ENCODE measurements at places on chromosomes 13 and 19.
A peak's percentile ranks its signal among the peaks of the same experiment; 100 is the strongest.

- no peak for DNase-seq
These were observed 63.0 kb downstream of the ZNF208 start for GRCh38 chr19:21947775-21948174.

DNA sequence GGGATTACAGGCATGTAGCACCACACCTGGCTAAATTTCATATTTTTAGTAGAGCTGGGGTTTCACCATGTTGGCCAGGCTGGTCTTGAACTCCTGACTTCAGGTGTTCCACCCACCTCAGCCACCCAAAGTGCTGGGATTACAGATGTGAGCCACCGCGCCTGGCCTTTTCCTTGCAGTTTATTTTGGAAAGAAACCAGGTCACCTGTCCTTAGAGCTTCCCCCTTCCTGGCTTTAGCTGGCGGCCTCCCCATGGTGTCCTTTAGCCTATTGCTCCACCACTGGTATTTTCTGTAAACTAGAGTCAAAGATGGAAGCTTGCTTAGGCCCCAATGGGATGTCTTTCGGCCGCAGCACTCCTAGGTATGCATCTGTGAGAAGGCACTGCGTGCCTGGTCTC is 91.2 kb downstream of the DPF1 start:
- DNase-seq, result no peak

DNA sequence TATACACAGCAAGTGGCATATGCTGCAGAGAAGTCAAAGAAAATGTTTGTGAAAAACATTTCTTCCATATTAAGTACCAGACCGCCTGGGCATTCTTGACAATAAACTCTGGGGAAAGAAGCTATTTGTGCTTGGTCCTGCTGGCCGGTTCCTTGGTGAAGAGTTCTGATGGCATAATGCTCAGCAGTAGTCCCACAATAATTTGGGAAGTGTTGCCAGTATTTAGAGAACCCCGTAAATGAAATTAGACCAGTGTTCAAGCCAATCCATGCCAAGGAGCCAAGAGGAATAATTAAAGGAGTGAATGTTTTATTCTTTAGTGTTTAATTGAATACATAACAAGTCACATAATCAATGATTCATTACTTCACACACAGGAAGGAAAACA is 6.3 kb downstream of the KCTD12 start:
- DNase-seq, result no peak

- DNase-seq, result no peak
These were observed 27.8 kb downstream of the MBNL2 start for GRCh38 chr13:97249796-97250495.

GRCh38 chr19:31277516-31277915 is 71.7 kb downstream of the TSHZ3 start:
- no peak for DNase-seq

DNA sequence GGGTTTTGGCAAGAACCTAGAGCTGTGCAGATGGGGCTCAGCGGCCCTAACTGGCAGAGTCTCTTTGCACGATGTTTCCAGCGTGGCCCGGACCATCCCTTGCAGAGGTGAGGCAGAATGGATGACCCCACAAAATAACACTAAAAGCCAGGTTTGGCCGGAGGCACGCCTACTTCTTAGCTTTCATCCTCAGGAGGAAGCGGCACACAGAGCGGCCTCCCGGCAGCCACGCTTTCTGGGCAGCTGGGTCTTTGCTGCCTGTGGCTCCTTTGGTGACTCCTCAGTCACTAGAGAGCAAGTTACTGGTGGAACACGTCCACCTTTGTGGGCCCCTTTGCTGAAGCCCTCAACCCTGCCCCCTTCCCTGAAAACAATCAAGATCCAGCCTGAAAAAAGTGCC is 25.2 kb downstream of the TEX29 start:
- no peak for DNase-seq

DNA sequence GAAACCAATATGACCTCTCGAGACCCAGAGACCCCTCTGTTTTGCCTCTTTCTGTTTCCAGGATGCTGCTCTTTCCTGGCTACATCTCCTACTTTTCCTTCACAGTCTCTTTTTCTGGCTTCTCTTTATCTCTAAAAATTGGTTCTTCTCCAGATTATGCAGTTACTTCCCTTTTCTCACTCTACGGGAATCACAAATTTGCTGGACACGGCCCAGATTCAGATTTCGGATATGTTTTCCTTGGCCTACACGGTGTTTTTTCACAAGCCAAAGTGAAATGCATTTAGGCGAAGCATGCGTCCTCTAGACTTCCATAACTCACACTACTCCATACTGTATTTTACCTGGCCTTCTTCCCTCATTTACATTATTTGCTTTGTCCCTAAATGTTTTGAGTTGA is 214.7 kb upstream of the MIR17HG start:
- DNase-seq, result no peak

DNA sequence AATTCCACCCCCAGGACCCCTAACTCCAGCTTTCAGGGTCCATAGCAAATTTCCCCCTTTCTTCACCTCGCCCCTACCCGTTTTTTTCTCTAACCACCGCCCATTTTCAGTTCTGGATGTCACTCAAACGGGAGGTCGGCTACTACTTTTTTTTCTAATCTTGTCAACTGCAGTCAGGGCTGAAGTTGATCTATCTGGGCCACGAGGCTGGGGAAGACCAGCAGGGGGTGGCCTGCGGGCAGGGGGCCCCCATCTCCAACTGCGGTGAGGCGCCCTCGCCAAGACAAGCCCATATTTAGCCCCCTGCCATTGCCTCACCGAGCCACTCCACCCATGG is 748 bp downstream of the LHFPL6 start:
- DNase-seq, result no peak

DNA sequence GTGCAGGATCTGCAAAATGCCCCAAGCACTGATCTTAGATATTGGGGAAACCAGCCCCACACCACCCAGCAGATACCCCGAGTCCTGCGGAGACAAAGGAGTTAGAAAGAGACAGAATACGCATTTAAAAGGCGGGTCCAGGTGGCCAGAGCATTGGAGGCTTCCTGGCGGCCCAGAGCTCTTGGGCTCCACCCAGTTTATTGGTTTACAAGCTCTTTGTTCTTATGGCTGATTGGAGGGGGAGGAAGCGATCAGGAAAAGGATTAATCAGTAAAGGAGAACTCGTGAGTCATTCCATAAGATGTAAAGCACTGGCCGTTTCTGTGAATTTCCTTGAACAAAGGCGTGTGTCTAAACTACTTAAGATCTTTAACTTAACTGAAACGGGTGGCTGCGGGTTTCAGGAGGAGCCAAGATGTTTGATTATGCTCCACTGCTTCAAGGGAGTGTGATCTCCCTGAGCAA is 926 bp downstream of the ZNF587 start:
- no peak for DNase-seq

GRCh38 chr13:73000027-73000674 is 58.7 kb upstream of the KLF5 start:
- DNase-seq, result peak; percentile 37

GRCh38 chr19:48560095-48560530 is 8.1 kb downstream of the SULT2B1 start:
- no peak for DNase-seq

- DNase-seq, result no peak
These were observed at the start of gene CNN1 for GRCh38 chr19:11538232-11539036. CNN1 (plus strand) TSS chr19:11538851; CDS start chr19:11538928, 77 bp downstream.

GRCh38 chr19:33110137-33110910 is 21.6 kb upstream of the WDR88 start:
- no peak for DNase-seq

- DNase-seq, result no peak
These were observed 148.1 kb downstream of the USP12 start for GRCh38 chr13:27023385-27024073.

GRCh38 chr19:47247308-47247990 is 8.9 kb upstream of the CCDC9 start:
- no peak for DNase-seq

DNA sequence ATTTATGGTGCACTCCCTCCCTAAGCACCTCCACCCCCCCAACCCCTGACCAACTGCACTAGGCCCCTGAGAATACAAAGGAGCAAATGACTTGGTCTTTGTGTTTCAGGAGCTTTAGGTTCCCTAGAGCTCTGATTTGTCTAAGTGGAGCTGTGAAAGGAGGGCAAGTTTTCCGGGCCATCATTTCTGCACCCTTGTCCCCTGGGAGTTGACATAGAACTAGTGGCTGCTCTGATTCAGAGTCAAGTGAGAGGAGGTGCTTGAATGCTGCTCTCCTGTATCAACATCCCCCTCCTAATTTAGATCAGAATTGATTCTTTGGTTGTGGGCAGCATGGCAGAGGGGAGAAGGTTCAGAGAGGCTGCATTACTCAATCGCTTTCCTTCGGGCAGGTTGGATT is 391.6 kb downstream of the KCNRG start:
- DNase-seq, result no peak

DNA sequence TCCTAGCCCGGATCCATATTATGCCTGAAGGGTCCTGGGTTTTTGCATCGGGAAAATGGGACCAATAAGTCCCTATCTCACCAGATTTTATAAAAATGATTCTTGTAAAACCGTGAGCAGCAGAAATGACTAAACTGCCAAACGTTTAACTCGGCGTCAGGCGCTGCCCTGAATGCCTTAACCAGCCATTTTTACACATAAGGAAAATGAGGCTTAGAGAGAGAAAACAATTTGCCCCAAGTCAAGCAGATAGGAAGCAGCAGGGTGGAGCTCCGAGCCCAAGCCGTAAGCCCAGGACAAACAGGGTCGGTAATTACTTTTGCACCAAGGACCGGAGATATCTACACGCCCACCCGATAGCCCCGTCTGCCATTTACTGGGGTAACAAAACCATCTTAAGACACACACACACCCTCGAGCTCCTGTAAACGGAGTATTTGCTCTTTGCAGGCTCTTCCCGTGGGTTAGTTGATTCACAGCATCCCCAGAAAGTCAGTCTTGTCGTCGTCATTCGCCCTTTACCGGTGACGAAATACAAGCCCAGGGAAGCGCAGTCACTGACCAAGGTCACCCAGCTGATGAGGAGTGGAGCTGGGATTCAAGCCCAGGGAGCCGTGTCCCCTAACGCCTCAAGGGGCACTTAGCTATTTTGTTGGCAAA is 16.0 kb upstream of the MRI1 start:
- no peak for DNase-seq

DNA sequence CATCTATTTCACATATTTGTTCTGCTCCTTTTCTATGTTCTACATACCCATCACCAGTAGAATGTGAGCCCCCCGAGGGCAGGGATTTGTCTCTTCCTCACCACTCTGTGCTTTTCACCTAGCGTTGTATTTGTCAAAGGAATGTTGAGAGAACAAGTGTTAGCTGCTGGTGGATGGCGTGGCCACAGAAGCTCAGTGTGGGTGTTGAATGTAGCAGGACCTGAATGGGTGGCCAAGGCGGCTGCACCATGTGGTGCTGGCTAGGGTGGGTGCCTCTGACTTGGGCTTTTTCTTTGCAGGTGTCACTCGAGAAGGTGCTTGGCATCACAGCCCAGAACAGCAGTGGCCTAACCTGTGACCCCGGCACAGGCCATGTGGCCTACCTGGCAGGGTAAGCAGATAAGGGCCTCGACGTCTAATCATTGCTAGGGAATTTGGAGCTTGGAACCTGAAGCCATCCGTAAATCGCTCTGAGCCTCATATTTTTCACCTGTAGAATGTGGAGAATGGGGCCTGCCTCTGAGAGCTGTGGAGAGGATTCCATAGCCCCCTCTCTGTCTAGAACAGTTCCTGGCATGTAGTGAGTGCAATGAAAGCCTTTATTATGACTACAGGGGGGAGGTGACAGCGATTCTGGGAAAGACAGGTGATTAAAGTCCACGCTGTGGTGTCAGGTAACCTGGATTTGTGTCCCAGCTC is 3.9 kb downstream of the WDR62 start:
- DNase-seq, result no peak

DNA sequence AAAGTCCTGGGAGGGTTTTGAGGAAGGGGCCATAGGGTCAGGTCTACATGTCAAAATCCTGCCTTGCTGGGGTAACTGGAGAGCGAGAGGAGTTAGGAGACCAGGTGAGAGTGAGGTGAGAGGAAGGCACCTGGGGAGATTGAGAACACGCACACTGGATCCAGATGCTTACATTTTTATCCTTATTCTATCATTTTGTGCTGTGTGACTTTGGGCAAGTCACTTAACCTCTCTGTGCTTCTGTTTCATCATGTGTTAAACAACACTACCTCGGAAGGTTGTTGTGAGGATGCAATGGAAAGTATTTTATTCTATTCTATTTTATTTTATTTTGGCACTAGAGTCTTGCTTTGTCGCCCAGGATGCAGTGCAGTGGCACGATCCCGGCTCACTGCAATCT is 3.5 kb downstream of the C19orf81 start:
- DNase-seq, result no peak

DNA sequence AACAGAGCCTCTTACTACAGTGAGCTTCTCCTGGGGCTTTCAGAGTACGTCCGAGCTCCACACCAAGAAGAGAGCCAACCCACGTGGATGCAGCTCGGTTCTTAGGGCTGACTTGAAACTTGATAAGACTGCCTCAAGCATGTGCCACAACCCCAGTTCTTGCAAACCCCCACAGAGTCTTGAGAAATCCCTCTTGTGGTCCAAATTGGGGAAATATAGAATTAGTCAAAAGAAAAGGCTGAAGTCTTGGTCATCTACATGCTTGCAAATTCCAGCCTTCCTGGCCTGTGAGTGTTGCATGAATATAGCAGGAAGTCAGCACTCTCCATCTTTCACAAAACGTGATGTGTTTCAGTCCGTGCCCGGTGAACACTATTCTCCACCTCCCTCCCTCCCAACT is 95.2 kb downstream of the GGACT start:
- no peak for DNase-seq

DNA sequence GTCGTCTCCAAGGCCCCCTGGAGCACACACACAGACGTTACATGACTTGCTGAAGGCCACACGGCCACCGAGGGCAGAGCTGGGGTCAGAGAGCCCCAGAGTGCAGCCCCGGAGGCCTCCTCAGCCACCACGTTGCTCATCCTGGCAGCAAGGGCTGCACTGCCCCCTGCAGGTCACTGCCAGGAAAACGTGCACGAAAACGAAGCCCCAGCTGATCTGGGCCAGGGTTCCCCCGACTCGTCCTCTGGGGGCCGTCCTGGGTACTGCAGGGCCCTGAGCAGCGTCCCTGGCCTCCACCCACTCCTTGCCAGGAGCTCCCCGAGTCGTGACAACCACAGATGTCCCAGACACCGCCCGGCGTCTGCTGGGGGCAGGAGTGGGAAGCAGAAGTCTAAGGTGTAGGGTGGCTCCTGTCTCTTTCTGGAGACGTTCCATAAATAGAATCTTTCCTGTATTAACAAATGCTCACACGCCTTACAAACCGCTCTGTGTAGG is 3.4 kb downstream of the TPGS1 start:
- DNase-seq, result peak; percentile 90

- DNase-seq, result no peak
These were observed 19.1 kb upstream of the FAM216B start for GRCh38 chr13:42762251-42762650.

- no peak for DNase-seq
These were observed 41.4 kb downstream of the COL4A2 start for GRCh38 chr13:110348309-110349105.

- no peak for DNase-seq
These were observed 1.2 kb downstream of the EPS15L1 start for GRCh38 chr19:16470541-16470910.

- DNase-seq, result no peak
These were observed 44.7 kb downstream of the EFNB2 start for GRCh38 chr13:106490569-106491321.
